SJSA1 (cell line): ENCODE measurements at places on chromosomes 3 and 15. TPM values are rescaled to one million over a fixed set of nuclear protein-coding genes. Genes with fewer than 3 reads are reported as not detected.

- no peak for DNase-seq
Observed at GRCh38 chr15:59792359-59792758, 103.2 kb upstream of the BNIP2 start.

The LRRK1 gene
- 0.75 and 3.7 TPM in 2 replicates for total RNA-seq

The NEK11 gene
- total RNA-seq: 6.3 and 18.0 TPM in 2 replicates

The GOLGA6A gene
- not detected in 2 replicates for total RNA-seq

GRCh38 chr3:172647823-172648222 is 63.0 kb downstream of the NCEH1 start:
- DNase-seq: no peak

- no peak for DNase-seq
Observed at GRCh38 chr3:31743331-31744089, 210.8 kb downstream of the STT3B start.

- no peak for DNase-seq
Observed at GRCh38 chr15:34217587-34218225, 7.1 kb upstream of the EMC4 start.

DNA sequence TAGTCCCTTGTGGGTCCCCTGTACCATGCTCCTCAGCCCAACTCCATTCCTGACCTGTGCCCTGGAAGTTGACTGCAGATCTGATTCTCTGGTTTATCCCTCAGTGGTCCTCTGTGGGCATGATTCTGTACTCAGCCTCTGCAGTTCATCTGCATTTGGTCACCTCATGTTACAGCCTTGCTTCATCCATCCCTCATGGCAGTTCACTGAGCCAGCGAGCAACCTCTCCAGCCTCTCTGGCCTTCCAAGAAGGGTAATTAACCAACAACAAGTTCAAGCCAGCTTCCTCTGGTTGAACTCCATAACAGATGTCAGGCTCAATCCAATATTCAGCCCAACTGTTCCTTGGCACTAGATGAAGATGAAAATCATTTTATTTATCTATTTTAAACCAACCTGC is 509.5 kb downstream of the NTRK3 start:
- DNase-seq: no peak

GRCh38 chr3:126528800-126529541 is 5.0 kb downstream of the CHST13 start:
- DNase-seq: no peak

The GOLGA8T gene
- total RNA-seq: 0.32 TPM in 1 of 2 replicates, not detected in the other

The VWA5B2 gene
- total RNA-seq: not detected in 2 replicates

DNA sequence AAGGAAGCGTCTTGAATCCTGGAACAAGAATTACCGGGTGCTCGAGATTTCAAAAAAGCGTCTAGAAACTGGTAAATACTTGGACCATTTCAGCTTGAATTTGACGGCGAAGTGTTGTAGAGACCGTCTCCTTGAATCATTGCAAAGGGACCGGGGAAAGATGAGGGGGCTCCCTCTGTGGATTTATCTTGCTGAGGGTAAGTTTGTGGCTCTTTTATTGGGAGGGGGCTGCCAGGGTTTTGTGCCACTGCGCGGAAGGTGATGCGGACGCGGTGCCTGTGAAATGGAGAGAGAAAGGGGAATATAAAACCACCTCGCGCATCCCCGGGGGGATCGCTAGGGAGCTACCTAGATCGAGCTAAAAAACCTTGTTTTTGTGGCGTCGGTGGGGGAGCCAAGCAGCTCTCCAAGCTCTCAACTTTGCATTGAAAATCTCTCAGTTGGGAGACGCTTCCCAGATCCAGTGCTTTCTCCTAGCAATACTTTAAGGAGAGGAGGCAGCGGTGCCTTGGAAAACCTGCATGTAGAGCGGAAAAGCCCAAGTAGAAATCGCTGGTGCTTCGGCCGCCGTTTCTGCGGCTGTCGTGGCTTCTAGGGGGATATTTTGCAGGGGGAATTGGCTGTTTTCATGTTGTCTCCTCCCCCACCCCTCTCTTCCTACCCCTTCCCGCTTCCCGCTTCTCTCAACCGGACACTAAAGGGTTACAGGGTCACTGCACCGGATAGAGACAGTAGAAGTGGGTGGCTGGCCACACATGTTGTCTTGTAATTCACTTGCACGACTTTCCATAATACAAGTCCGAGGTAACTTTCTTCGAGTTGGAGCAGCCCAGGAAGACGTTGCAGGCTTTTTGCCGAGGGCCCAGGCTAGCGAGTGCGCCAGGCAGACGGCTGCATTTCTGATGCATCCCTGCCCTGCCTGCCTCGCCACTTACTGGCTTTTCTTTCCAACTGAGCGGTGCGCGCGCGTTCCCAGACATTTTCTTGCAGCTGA is 187.6 kb downstream of the NLGN1 start:
- DNase-seq: peak; percentile 47

GRCh38 chr15:72155003-72155621 is 36.9 kb downstream of the SENP8 start:
- peak; percentile 68 for DNase-seq

GRCh38 chr3:197362081-197362480 is 63.7 kb upstream of the DLG1 start:
- DNase-seq: no peak

- peak; percentile 2 for DNase-seq
Observed at GRCh38 chr3:32249184-32249782, 10.8 kb downstream of the CMTM8 start.

The SHC4 gene
- 1.0 and 2.9 TPM in 2 replicates for total RNA-seq

- DNase-seq: no peak
Observed at GRCh38 chr3:131917006-131917405, 117.8 kb downstream of the CPNE4 start.

The CFAP92 gene
- 0.71 TPM in 1 of 2 replicates, not detected in the other for total RNA-seq

DNA sequence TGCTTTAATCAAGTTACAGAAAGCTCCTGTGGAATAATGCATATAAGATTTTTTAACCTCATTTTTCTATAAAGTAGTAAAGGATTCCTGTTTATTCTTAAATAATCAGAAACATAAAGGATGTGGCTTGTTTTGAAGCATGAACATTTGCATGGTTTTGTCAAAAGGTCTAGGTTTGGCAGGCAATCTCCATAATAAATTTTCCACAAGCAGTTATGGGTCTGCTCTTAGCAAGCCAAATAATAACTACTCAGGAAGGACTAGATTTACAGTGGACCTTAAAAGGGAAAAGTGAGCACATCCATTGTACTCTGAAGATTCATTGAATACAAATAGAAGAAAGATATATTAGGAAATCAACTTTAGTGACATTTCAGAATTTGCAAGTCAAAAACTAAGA is 407.3 kb upstream of the CBLB start:
- no peak for DNase-seq

DNA sequence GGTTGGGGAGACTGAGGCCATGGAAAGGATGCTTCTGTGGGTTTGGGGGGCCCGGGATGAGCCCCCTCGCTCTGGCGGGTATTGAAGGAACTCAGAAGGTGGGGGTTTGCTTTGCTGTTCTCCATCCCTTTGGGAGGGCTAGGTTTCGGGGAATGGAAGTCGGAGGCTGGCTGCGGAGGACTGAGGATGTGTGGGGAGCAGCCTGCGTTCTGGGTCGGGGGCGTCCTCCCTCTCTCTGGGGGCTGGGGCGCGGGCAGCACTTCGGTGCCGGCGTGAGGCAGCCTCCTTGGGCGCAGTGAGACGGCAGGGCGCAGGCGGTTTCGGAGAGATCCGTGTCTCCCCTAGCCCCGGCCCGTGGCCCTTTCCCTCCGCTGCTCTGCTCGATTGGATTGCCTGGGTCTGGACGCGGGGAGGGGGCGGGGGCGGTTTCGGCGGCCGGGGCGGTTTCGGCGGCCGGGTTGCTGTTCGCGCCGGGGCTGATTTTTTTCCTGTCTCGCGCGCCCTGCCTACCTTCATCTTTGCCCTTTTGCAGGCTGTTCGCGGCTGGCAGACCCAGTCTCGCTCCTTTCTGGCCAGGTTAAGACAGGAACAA is 1.4 kb downstream of the PTPRG start:
- DNase-seq: peak; percentile 14

DNA sequence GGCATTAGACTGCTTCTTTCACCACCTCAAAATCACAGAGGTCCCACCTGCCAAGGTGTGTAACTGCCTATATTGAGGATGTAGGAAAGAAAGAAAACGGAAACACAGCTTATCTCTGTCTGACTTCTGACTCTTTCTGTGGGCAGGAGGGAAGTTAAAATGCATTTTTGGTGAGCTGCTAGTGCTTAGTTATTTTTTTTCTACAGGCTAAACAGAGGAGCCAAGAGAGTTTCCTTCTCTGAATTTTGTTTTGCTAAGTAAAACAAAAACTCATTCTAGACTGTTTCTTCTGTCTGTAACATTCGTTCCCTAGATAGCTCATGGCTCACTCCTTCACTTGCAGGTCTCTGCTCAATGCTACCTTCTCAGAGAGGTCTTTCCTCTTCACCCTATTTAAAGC is 18.8 kb upstream of the AMOTL2 start:
- no peak for DNase-seq

- DNase-seq: no peak
Observed at GRCh38 chr3:25143356-25144025, 284.6 kb upstream of the RARB start.

DNA sequence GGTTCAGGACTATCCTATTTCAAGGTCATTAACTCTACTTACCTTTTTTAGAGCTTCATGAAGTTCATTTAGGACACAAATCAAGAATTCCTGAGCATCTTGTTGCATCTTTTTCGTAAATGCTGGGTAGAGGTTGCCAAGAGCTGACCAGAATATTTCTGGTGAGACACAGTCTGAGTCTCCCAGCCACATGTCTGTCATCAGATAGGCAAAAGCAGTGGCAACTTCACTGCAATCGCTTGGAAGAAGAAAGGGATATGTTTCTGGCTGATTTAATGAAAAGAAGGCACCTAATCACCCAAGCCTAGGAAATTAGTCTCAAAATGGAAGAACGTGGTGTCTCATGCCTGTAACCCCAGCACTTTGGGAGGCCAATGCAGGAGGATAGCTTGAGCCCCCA is 2.9 kb downstream of the USP50 start:
- DNase-seq: no peak

DNA sequence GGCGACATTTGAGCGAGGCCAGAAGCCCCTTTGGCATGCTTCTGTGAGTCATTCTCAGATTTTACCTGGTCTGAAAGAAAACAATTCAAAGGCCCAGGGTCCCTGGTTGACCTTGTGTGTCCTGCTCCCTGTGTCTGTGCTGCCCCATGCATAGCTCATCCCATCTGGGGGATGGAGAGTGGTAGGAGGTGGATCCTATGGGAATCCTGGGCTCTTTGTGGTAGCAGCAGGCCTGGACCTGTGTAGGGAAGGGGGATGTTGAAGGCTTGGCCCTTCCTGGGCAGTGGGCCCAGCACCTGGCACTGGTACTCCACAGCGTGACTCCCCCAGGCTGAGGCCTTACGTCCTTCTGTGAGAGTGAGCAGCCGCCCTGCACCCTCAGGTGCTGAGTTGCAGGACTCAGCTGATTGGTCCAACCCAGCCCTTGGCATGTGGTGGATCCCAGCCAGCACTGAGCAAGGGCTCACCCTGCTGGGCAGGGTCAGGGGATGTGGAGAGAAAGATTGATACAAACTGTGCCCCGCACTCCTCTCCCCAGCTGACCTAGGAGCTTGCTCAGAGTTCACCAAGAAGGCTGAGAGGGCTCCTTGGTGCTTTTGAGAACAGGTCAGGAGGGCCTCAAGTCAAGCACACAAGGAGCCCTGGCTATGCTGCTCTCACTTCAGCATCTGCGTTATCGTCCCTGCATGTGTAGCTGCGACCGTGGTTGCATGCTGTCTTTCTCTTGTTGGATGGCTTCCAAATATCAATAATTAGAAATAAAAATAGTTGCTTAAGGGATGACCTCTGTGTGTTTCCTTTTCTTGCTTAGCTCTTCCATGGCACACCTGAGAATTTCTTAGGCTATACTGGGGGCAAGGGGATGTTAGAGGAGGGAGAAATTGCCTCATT is 21.4 kb upstream of the JMJD7 start:
- DNase-seq: no peak

The CPLX3 gene
- 0.13 TPM in 1 of 2 replicates, not detected in the other for total RNA-seq

The OR5K3 gene
- not detected in 2 replicates for total RNA-seq

The FYCO1 gene
- total RNA-seq: 5.4 and 7.6 TPM in 2 replicates

GRCh38 chr15:40301467-40302179 is 6.1 kb downstream of the PLCB2 start:
- no peak for DNase-seq

GRCh38 chr15:53130943-53131342 is 340.8 kb upstream of the ONECUT1 start:
- DNase-seq: no peak

GRCh38 chr3:125477701-125478100 is 42.3 kb downstream of the SNX4 start:
- no peak for DNase-seq

The KIF23 gene
- total RNA-seq: 170 and 171 TPM in 2 replicates

GRCh38 chr3:94064243-94064860 is 1.5 kb downstream of the NSUN3 start:
- DNase-seq: no peak

The BMF gene
- 3.2 and 6.2 TPM in 2 replicates for total RNA-seq

DNA sequence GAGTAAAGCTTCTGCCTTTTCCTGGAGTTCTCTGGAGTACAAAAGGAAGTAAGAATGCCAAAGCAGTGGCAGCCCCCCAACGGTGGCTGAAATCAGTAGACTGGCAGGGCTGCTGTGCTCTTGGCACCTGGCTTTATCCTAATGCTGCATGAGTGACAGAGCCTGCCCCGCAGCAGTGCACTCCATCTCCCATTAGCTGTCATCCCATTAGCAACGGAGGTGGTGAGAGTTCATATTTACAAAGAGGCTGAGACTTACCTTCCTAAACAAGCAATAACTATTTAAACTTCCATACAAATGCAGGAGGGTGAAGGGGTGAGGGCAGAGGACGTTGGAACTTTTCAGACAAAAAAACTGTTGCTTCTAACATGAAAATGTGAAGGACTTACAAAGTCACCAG is 51.9 kb downstream of the SERPINI1 start:
- no peak for DNase-seq

DNA sequence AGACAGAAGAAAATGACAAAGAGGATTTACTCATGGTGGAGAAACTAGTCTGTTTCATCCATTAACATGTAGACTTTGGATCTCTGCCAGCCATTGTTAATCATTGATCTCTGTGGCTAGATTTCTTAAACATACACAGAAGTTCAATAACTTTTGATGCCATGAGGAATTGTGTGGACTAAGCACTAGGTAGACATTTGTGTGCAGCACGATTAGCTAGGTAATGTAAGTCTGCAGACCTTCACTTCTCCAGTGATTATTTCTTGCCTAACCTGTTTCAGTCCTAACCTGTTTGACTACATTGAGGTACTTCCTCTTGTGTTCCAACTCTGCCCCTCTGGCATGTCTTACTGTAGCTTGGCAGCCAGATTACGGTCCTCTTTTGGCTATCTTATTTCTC is 928.5 kb upstream of the ROBO1 start:
- DNase-seq: no peak

DNA sequence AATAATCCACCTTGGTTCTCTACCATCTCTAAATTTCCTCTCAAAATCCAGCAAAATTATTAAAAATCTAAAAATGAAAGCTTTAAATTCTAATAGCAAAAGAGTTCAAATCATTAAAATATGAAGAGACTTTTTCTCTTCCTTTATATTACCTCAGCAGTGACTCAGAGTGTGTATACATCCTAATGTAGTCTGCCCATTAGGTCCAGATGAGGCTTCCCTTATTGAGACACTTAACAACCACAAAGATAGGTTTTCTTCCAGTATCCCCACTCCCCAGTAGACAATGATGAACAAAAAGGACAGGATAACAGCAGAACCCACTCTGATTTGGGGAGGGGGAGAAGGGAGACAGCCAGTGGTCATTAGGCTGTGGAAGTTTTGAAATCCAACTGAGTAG is 61.5 kb upstream of the DCBLD2 start:
- DNase-seq: no peak

GRCh38 chr3:29143151-29143550 is 137.7 kb upstream of the RBMS3 start:
- no peak for DNase-seq

The DNAH12 gene
- total RNA-seq: not detected in 2 replicates
